ENCODE measurements at places on chromosomes 12 and 14.

DNA sequence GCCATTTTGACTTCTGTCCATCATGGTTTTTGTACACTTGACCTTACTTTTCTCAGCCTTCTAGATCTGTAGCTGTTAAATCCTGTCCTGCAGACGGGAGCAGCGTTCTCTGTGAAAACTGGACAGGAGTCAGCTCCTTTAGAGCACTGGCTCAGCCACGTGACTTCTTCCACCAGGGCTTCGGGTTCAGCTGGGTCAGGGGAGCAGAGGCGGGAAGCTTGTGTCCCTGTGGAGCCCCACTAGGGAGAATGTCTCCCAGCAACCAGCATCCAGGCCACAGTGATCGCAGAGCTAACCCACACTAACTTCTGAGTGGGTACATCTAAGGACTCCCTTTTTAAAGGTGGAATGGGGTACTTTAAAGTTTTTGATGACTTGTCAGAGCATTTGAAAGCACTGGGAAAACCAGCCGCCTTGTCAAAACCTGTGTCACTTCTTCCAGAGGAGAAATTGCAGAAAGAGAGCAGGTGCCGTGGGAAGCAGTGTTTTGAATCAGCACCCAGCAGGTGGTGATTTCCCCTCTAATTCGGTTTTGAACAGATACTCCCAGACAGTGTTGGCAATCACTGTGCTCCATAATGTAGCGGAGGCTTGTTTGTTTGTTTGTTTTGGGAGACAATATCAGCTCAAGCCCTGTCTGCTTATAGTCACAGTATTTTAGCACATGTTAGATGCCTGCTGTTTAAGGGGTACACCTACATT, 17.9 kb downstream of the DERA start:
- DNase-seq, result no peak

DNA sequence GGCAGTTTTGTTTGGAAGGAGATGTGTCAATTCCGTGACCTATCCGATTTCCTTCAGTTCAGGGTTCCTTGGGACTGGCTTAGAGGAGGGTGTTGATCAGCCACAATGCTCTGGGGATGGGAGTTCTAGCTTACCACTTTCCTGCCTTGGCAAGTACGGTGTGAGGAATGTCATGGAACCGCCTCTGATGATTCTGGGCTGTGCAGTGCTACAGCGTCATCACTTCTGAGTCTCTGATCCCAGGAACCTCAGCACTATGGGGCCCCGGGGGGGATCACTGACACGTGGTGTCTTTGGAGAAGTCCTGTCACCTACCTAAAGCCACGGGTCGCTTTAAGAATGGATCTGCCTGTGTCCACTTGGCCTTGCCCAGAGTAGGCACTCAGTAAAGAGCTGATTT, 271.5 kb upstream of the FKBP4 start:
- DNase-seq, result no peak

DNA sequence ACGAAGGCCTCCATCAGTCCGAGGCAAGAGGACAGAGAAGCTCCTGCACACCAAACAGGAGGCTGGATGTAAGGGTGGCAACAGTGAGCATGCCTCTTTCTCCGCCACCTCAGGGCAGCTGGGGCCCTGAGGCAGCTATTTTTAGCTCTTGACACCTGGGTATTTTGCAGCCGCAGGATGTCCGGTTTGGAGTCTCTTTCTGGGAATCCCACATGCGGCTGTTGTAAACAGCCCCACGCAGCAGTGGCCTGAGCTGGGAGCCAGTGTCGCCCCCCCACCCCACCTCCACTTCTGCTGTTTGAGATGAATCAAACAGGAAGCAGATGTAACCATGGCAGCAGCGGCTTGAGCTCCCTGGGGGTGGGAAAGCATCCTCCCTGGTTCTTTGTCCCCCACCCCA, 11.7 kb downstream of the HDAC7 start:
- DNase-seq, result peak; percentile 62

DNA sequence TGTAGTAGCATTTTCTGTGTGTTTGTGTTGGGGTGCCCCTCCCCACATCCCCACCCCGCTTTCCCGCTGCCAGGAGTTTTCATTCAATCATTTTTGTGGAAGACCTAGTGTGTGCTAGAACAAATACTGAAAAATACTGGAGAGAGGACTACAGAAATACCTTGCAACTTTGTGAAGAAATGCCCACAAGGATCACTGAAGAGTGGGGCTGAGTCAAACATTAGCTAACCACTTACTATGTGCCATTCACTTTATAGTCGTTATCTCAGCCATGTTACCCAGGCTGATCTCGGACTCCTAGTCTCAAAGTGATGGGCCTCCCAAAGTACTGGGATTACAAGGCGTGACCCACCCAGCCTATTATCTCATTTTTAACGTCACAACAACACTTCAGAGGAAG, 559 bp upstream of the LMBR1L start:
- DNase-seq, result no peak

GRCh38 chr12:95424271-95424994, 49.5 kb upstream of the METAP2 start:
- DNase-seq, result no peak

- DNase-seq, result no peak
These were observed 126.6 kb downstream of the PPM1H start for GRCh38 chr12:62808166-62808879.

DNA sequence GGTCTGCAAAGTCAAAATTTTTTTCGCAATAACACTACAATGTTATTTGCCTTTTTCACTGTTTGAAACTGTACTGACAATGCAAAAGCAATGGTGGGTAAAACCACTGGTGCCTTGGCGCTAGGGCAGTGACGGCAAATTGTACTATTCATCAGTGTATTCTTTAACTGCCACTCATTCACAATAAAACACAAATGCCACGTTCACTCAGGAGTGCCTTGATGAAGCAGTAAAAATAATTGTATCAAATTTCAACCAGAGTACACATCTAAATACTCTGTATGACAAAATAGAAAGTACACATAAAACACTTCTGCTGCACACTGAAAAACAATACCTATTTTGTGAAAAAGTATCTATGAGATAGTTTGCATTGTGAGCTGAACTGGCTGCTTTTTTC, 17.8 kb downstream of the DCAF5 start:
- no peak for DNase-seq

- no peak for DNase-seq
These were observed 24.4 kb upstream of the FAM181A start for GRCh38 chr14:93902619-93903307.

DNA sequence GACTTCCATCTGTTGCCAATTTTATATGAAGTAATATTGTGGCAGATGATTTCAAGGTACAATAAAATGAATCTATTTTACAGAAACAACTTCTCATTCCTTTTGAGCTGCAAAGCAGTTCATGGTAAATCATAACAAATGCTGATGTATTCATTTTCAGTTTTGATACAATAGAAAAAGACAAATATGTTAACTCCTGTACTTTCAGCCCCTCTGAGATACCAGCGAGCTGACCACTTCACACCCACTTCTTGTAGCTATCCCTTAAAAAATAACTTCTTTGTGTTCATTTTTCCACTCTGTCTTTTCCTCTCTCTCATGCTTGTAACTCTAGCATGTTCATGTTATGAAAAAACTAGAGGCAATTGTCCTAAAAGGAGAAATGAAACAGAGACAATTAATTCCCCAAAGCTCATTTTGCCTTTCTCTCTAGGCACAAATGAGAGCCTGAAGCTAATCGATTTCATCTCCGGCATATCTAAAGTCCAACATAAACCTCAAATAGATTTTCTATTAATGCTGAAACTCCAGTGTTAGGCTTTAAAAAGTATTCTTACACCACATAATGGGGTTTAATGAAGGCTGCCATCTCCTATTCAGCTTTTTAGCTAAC, 182.9 kb downstream of the C12orf42 start:
- DNase-seq, result no peak

- DNase-seq, result no peak
These were observed 26.8 kb downstream of the DGLUCY start for GRCh38 chr14:91140672-91141071.

DNA sequence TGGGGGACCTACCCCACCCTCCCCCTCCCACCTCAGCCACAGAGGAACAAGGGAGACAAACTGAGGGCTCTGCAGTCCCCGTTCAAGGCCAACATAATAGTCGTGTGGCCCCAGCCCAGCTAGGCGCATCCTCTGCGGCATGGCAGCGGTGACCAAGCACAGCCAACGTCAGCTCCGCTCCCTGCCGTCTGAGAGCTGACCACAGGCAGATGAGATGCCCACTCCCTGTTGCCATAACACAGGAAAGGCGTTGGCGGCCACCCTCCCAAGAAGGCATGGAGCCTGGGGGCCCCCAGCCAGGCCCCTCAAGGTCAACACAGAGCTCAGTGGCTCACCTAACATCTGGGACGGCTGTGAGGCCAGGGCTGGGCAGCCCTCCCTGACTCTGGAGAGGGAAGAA, 32.6 kb upstream of the UBC start:
- DNase-seq, result no peak

GRCh38 chr14:106185837-106186233, 659.5 kb downstream of the TMEM121 start:
- DNase-seq, result no peak

- no peak for DNase-seq
These were observed 76.1 kb downstream of the TTC7B start for GRCh38 chr14:90740081-90740480.

DNA sequence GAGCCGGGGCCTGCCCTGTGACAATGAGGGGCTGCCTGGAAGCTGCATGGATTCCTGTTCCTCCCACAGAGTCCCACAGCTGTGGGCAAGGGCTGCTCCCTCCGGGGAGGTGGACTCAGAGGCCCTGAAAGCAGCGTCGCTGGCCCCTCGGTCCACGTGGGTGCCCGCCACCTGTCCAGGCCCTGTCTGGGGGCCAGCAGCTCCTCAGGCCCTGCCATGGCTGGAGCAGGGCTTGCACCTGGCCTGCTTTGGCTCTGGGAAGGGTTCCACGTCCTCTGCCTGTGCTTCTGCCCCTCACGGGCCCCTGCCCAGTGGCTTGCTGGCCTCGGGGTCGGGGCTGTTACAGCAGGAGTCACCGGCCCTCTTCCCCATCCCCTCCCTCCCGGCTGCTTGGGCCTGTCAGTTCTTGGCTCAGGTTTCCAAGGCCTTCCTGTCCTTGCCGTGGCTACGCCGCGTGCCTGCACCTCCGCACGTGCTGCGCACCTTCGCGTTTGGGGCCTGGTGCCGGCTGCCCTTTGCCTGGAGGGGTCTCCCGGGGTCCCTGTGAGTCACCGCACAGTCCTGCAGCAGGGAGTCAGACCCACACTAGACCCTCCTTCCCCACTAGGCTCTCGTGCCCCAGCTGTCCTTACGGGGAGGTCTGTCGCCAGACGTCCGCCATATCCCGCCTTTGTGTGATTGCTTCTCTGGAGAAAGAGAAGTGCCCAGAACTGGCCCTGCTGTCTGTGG, 5.8 kb downstream of the FBRSL1 start:
- DNase-seq, result no peak

DNA sequence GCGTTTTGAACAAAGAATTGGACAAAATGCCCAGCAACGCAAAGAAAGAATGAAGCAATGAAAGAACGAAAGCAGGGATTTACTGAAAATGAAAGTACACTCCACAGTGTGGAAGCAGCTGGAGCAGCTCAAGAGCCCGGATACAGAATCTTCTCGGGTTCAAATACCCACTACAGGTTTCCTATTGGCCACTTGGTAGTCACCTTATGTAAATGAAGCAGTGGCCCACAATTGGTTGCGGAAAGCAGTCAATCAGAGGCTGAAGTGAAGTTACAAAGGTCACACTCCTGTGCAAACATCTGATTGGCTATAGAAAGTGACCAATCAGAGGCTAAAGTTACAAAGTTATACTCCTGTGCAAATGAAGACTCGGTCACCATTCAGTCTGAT, 15.0 kb upstream of the PPP1R13B start:
- DNase-seq, result no peak

- DNase-seq, result no peak
These were observed 42.9 kb upstream of the USP44 start for GRCh38 chr12:95594136-95594535.

- no peak for DNase-seq
These were observed 22.0 kb upstream of the WDR89 start for GRCh38 chr14:63663428-63664341.

DNA sequence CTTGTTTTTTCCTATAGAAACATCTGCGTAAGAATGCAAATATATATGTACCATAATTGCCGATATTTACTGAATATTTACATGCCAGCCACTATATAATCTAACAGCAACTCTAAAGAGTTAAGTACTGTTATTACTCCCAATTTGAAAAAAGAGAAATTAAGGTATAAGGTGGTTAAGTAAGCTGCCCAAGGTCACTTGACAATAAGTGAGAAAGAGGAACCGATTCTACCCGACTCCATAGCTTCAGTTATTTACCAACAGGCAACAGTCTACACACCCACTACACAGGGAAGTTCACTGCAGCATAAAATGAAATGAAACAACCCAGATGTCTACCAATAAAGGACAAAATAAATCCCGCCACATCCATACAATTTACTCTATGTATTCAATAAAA, 1.1 kb downstream of the MIS18BP1 start:
- DNase-seq, result no peak

DNA sequence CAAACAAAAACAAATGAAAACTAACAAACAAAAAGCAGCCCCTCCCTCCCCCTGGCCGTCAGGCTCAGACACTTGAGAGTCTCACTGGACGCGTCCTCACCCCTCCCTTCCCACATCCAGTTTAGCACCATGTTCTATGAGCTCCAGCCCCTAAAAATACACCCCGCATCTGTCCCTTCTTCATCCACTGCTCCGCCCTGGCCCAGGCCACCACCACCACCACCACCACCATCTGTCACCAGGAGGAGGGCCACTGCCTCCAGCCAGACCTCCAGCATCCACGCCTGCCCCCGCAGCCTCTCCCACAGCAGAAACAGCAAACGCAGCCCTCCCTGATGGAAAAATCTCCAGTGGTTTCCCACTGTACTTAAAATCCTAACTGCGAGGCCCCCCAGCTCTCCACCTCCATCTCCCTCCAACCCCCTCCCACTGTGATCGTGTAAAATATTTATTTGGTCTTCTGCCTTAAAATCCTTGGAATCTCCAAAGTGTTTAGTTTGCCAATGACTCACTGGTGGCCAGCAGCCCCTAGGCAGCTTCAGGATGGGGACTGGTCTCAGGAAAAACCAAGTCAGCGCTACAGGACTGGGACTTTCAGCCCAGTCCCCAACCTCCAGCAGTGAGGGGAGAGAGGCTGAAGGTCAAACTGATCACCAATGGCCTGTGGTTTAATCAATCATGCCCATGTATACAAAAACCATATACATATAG, 95.1 kb downstream of the SCARB1 start:
- DNase-seq, result no peak

GRCh38 chr12:19198272-19198671, 68.7 kb downstream of the PLEKHA5 start:
- DNase-seq, result no peak

- DNase-seq, result no peak
These were observed 868 bp downstream of the SPATA7 start for GRCh38 chr14:88386256-88386794.

DNA sequence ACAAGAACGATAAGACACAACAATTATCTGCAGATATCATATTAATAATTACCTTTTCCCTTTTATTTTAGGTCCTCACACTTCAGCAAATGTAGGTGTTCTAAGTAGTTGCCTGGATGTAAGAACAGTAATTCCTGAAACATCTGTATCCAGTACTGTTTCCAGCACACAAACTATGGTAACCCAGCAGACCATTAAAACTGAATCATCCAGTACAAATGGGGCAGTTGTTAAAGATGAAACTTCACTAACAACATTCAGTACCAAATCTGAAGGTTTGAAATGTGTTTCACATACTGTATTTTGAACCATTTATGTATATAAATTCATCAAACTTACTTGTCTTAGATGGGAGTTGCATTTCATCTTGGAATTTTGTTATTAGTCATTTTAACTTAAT, 31.0 kb downstream of the HCFC2 start:
- no peak for DNase-seq

- DNase-seq, result no peak
These were observed 9.4 kb downstream of the WASHC3 start for GRCh38 chr12:102052192-102053061.

GRCh38 chr12:11016937-11017336, 5.5 kb downstream of the TAS2R19 start:
- DNase-seq, result no peak
